ENCODE measurements at places on chromosomes 13 and 19.
A peak's percentile ranks its signal among the peaks of the same experiment; 100 is the strongest.

DNA sequence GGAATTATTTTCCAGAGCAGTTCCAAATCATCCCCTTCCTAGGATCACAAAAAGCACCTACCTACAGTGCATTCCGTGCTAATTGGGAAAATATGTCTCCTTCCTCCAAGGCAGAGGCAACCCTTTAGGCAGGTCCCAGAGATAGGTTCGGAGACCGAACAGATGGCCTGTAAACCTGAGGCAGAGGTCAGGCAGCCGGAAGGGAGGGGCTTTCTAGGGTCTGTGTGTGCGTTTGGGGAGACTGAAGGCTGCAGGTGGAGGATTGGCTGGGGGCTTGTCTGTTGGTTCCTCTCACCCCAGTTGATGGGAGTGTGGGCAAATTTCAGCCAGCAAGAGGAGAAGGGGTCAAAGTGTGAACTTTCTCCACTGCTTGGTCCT is 7.1 kb downstream of the KCNN4 start:
- no peak for ATAC-seq

- ATAC-seq = no peak
Observed at GRCh38 chr13:99655351-99656091, 154.2 kb downstream of the TM9SF2 start.

GRCh38 chr19:41753159-41753558 is 2.2 kb upstream of the CEACAM6 start:
- no peak for ATAC-seq

DNA sequence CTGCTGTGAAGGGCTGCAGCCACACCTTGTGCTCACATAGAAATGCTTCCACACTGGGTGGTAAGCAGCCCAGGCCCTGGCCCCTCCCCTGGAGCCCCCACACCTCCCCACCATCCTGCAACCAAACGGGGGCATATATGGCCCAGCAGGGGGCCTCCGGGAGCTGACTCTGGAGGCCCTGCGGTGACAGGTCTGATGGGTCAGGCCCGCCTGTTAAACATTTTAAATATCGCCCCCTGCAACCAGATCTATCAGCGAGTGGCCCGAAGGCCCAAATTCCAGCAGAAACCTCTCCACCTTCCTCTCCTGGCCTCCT is 48.0 kb upstream of the KATNAL1 start:
- peak; percentile 80 for ATAC-seq

DNA sequence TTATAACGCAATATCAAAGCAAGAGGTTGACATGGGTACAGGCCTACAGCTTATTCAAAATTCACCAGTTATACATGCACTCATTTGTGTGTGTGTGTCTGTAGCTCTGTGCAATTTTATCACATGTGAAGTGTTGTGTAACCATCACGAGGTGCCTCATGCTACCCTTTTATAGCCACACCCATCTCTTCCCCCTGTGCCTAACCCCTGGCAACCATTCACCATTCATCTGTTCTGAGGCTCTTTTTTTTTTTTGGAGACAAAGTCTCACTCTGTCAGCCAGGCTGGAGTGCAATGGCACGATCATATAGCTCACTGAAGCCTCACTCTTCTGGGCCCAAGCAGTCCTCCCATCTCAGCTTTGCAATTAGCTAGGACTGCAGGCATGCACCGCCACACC is 78.4 kb downstream of the DPF1 start:
- no peak for ATAC-seq

DNA sequence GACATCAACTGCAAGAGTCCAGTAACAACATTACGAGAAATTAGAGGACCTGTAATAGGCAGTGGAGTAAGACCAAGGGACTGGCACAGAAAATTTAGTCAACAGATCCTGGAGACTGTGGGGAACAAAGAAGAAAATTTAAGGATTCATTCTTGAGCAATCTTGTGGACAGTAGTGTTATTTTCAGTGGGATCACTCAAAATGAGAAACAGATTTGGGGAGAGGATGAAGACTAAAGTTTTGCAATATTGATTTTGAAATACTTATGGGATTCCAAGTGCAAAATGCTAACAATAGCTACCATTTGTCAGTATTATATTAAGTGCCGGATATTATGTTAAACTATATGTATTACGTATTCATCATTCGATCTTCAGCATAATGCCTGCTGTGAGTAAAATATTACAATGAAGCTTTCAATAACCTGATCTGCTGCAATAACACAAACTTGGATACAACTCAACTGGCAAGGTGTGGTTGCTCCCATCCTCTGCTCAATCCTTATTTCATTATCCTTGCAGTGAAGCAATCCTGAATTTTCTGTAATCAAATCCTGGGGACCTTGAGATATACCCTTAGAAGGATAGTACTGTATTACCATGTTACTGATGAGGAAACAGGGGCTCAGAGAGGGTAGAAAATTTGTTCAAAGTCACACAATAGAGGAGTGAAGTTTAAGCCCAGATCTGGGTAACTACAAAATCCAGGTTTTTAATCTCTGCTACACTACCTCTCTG is 84.2 kb downstream of the SACS start:
- ATAC-seq = no peak

DNA sequence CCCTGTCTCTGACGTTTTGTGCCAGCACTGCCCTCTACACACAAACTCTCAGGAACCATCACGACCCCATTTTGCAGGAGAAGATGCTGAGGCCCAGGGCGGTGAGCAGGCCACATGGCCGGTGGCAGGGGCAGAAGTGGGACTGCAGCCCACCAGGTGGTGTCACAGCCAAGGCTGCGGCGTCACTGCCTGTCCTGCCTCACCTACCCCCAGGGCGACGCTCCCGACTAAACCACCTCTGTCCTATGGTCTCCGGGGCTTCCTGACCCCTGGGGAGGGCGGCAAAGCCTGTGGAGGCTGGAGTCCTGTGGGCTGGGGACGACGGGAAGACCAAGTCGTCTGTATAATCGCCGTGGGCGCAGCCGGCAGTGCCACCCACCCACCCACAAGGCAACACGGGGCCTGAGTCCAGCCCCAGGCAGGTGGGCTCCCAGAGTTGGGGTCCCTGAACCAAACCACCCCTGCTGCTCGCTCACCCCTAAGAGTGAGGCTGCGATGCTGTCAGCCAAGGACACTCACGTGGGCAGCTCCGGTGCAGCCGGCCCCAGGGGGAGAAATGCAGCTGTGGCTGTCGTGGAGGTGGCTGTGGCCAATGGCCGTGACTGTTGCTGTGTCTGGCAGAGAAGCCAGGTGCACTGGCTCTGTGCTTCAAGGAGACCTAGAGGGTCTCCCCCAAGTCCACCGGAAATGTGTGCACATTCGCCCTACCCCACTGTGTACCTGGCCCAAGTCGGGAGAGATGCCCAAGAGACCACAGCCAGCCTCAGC is 29.7 kb downstream of the RASA3 start:
- ATAC-seq = no peak

- peak; percentile 2 for ATAC-seq
Observed at GRCh38 chr19:40799558-40800338, 757 bp downstream of the EGLN2 start.

GRCh38 chr19:14127929-14128509 is 8.4 kb downstream of the ASF1B start:
- ATAC-seq = no peak

DNA sequence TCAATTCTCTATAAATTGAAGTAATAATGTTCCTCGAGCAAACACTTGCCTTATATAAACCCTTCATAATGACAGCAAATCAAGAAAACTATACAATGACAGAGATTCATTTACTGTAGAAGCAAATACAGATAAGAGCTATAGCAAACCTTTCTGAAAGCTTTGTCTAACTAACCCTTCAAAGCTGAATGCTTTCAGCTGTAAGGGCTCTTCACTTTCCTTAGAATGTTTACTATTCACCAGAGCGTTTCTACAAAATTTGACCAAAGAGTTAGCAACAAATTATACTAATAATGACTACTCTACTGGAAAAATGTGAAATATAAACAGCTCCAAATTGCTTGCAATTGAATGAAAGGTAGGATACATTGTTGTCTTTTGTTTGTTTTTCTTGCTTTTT is 218.1 kb downstream of the SLITRK5 start:
- no peak for ATAC-seq

DNA sequence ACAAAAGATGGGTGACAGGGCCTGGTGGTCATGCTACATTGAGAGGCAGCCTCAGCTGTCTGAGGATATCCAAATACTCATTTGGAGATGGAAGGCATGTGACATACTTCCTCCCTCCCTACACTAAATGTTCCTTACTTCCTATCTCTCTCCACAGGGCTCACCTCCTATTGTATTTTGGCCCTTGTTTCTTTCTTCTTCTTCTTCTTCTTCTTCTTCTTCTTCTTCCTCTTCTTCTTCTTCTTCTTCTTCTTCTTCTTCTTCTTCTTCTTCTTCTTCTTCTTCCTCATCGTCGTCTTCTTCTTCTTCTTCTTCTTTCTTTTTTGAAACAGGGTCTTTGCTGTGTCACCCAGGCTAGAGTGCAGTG is 71.8 kb upstream of the POMP start:
- ATAC-seq = no peak

DNA sequence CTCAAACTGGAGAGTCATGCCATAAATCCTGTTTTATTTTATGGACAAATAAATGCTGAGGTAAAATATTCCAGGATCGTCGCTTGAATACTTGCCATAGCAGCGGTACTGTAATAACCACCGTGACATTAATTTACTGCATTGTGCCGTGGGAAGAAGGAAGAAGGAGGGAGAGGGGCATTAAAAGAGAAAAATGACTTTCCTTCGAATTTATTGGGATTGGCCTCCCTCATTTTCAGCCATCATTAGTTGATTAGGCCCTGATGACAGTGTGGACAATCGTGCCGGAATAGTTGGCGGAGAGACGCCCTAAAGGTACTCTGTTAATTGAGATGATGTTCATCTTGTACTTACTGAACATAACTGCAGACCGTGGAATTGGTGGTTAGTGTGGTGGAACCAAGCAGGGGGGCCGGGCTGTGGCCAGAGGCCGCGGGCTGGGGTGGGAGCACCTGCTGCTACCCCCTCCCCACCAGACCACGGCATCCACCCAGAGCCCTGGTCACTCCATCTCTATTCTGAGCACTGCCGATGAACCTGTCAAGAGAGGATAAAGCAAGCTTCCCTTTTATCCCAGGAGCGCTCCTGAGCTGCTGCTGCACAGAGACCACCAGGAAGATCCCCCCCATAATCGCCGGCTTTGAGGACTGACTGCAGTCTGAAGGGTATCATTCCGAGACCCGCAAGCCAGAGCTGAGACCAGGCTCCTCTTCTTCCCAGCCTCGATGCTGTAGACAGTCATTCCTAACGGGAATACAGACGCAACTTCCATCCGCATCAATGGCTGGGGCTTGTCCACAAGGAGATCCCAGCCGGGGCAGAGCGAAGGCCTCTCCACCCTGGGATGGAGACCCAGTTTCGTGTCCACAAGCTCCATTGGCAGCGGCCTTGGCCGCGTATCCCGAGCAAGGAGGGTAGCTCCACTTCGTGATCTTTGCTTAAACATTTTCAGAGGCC is 168.3 kb upstream of the TSHZ3 start:
- no peak for ATAC-seq

GRCh38 chr13:35994131-35994966 is 136.8 kb downstream of the DCLK1 start:
- no peak for ATAC-seq

DNA sequence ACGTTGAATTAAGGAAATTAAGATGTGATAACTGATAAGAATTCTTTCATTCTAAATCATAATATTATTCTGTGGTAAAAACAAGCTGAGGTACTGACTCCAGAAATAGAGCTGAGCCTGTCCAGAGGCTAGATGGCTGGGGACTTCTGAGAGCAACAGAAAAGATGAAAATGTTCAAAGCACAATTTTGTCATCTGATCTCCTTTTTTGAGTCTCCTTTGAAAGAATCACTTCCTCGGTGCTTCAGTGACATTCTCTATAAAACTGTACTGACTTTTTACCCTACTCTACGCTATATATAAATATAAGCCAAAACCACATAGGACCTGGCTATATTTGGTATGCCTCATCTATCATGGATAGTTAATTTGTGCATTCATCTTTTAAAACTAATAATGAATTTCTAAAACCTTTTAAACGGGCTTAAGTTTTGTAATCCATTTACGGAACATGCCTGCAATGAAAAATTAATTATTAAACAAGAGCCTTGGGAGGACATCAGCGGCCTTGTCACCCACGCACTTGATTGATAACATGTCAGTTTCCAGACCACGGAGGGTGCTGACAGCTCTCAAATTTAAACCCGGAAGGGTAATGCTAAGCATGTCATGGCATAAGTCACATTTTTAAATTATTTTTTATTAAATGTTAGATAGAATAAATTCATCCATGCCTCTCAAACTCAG is 235.5 kb downstream of the PCDH9 start:
- ATAC-seq = no peak

DNA sequence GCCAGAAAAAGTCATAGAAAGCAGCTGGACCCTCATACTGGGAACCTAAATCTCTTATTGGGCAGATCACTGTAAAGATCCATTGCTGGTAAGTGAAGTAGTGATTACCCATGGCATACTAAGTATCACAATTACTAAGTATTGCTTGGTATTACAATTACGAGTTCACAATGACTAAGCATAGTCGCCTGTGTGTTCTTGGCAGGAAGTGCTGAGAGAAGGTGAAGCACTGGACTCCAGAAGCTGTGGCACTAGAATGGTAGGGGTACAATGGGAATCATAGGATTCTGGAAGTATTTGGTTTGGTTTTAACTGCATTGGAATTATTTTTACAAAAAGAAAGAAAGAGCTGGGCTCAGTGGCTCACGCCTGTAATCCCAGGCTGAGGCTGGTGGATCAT is 20.3 kb downstream of the LGALS16 start:
- ATAC-seq = no peak

GRCh38 chr13:27599845-27600553 is 20.3 kb downstream of the LNX2 start:
- ATAC-seq = no peak

All from stimulated activated memory B cell treated with anti-CD40 and anti-IgM and Interleukin-4, amounts not matched to agents 10 μg/mL and 1 μg/mL and 100 μg/mL, for 72 hours (primary cell).